ENCODE measurements at places on chromosomes 5 and 9.

DNA sequence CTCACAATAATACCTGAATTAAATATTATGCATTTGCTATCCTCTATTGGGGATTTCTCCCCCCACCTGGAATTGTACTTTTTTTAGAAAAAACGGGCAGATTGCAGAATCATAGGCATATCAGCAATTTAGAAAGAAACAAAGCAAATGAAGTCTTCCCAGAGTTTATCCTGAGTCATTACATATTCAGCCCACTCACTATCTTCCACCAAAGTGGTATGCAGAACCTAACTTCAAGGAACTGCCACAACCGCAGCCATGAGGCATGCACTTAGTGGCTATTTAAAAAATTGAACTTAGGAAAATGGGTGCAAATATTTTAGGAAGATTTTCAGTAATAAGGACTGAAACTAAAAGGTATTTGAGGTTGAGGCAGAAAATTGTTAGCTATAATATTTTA is 48.6 kb downstream of the UBAP1 start:
- no peak for DNase-seq

GRCh38 chr5:8517456-8517855 is 648.5 kb downstream of the MTRR start:
- no peak for DNase-seq

- DNase-seq, result no peak
Measured at GRCh38 chr5:393846-394275, 49.1 kb upstream of the EXOC3 start.

- DNase-seq, result no peak
Measured at GRCh38 chr5:66710557-66711088, 114.4 kb downstream of the MAST4 start.

DNA sequence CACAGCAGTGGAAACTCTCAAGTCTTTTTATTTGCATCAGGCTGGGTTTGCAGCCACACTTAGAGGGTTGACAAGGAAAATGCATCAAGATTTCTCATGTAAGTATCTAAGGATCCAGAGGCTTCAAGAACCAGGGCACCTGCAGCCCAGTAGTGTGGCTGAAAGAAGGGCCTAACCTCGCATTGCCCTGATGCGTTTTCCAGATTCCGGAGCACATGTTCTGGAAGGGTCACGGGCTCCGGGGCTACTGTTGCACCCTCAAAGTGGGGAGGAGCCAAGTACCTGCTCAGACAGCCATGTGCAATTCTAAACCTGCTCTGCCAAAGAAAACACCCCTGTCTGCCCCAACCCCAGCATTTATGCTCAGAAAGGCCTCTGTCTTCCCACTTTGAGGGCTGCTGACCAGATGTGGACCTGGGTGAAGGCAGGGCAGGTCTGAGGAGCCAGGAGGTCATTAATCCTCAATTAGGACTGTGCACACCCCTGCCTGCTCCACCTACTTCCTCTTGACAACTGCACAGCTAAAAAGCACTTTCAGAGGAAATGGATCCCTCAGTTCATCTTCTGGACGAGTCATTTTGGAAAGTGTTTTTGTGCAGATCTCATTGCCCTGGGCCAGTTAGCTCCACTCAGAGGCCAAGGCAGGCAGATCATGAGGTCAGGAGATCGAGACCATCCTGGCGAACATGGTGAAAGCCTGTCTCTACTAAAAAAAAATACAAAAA is 110.7 kb downstream of the SAXO1 start:
- DNase-seq, result no peak

- DNase-seq, result no peak
Measured at GRCh38 chr5:64707191-64707590, 16.9 kb downstream of the SHISAL2B start.

DNA sequence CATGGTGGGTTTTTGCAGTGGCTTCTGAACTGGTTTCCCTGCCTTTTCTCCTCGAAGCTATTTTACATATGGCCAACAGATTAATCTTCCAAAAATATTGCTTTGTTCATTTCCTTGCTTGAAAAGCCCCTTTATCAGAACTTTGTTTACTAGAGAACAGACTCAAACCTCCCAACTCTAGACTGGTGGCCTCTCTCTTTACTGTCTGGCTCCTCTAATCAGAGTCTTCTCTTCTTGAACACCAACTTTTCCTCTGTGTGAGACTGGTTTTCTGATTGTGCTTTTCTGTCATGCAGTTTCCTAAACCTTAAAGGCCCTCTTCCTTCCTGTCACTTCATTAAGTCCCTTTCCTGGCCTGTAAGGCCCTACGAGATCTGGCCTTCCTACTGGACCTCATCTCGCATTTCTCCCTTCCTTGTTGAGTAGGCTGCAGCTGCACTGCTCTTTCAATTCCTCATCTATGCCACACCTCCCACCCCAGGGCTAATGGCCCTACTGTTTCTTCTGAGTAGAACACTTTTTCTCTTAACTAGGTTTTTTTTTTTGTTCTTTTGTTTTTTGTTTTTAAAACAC is 5.7 kb downstream of the C9orf43 start:
- no peak for DNase-seq

DNA sequence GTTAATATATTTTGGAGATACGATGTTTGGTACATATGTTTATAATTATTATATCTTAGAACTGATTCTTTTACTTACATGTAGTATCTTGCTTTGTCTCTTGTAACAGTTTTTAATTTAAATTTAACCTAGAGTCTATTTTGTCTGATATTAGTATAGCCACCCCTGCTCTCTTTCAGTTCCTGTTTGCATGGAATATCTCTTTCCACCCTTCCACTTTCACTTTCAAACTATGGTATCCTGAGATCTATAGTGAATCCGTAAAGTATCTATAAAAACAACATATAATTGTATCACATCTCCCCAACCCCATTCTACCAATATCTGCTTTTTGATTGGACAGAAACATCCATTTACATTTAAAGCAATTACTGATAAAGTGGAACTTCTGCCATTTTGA is 7.2 kb downstream of the IRGM start:
- no peak for DNase-seq

- no peak for DNase-seq
Measured at GRCh38 chr5:57482671-57483106, at the start of gene ACTBL2. ACTBL2 (minus strand) TSS chr5:57482811; CDS start chr5:57482707, 104 bp downstream.

- DNase-seq, result no peak
Measured at GRCh38 chr5:134143944-134144941, 29.8 kb downstream of the TCF7 start.

DNA sequence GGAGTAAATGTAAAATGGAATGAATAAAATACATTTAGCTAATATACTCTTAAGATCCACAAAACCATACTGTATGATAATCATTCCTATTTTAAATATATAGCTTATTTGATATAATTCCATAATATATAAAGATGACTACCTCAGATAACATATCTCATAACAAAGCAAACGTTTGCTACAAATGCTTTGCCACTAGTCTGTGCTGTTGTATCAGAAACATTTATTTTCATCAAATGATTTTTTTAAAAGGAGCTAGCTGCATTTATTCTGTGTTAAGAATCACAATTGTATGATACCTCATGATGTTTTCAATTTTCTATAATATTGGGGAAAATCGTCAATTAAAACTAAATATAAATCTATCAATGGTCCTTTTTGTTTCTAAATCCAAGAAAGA is 567.2 kb downstream of the PTPRD start:
- DNase-seq, result no peak

All from SHP77 treated with DMSO at 0.1 percent for 48 hours (cell line).